ENCODE measurements at places on chromosomes 1 and 21.

DNA sequence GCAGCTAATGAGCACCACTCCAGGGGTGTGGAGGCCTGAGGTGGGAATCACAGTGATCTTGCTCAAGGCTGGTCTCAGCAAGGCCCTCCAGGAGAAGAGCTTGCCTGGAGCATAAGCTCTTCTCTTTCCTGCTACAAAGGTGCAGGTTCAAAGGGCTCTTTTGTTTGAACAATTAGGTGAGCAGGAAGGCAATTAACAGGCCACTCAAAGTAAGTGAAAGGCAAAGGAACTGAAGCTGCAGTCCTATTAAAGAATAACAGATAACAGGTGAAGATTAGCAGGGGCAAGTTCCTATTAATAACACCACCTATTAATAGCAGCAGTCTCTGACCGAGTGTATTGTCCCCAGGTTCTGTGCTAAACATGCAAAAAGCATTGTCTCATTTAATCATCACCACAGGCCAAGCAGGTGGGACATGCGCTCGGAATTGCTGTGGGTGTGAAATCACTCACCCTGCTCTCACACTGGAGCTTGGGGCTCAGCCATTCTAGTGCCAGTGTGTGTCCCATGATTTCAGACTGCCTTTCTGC is 113.8 kb downstream of the RHOU start:
- DNase-seq, result no peak

- peak; percentile 12 for DNase-seq
These were observed 684 bp downstream of the ZBTB8B start for GRCh38 chr1:32465578-32465933.

DNA sequence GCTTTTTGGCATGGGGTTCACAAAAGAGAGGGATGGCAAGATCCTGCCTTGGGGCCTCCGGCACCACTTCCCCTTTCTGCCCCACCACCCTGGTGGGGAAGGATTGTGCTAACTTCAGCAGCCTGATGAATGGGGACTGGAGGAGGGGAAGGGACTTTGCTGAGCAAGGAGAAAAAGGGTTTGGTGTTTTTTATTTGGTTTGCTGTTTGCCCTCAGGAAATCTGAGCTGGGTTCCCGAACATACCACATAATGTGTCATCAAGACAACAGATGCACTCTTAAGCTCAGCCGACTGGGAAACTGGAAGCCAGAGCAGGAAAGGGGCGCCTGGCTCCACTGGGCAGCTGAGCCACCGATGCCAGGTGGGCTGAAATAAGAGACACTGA is 19.8 kb downstream of the OLFML2B start:
- no peak for DNase-seq

GRCh38 chr1:171158096-171158495 is 27.0 kb upstream of the FMO2 start:
- no peak for DNase-seq

DNA sequence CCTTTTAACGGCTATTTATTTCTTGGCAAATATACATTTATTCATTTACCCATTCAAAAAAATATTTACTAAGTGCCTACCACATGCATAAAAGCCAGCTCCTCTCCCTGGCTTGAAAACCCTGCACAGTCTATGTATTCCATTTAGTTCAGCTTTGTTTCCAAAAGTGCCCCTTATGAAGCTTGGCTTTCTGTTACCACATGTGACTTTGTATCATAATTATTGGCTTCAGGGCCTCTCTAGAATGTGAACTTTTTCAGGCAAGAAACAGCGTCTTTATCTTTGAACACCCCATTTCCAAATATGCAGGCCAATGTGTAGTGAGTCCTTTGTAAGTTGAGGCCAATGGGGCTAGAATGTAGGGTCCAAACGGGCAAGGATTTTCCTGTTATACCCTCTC is 69.4 kb downstream of the CACHD1 start:
- DNase-seq, result no peak

GRCh38 chr21:24832961-24833360 is 774.3 kb downstream of the MRPL39 start:
- no peak for DNase-seq

DNA sequence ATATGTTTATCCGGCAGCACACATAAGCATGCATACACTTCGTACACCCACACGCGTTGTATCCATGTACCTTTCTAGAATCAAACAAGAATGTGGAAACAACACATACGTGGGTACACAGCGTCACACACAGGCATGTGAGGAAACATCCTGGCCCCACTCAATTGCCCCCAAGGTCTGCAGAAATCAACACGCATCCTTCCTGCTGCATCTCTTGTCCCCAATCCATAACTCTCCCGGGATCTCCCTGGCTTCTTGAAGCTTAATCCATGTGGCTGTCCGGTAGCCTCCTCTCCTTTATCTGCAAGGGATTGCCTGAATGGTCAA is 5.5 kb upstream of the TBX15 start:
- no peak for DNase-seq

DNA sequence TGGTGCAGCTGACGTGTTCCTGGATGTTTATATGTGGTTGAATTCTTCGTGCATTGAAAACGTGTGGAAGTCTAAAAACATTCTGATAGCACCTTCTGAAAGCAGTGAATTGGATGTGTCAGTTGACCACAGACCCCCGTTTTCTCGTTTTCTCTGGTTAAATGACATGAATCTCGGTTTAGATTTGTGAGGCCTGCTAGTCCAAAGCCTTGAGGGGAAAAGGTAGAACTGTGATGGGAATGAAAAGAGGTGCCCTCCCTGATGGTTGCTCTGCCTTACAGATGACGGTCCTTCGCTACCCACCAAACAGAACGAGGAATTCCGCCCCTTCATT is 8.9 kb downstream of the RER1 start:
- DNase-seq, result no peak

GRCh38 chr1:230572121-230573105 is 69.9 kb upstream of the COG2 start:
- DNase-seq, result no peak

DNA sequence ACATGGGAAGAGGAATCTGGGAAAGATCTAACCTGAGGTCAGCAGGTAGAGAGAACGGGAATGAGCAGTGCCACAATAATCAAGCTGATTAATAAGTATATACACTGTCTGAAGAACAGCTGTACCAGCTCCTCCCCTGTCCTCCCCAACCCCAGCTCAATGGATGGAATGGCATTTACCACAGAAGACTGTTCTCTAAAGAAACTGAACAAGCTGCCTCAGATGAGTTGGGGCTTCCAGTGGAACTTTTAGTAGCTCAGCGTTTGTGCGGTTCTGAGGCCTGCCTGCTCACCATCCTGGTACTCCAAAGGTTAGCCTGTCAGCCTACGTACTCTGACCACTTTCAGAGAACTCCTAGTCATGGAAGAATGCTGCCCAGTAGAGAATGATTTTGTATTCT is 101.9 kb upstream of the LBR start:
- DNase-seq, result no peak

- no peak for DNase-seq
These were observed 697 bp upstream of the C21orf91 start for GRCh38 chr21:17819877-17820229.

DNA sequence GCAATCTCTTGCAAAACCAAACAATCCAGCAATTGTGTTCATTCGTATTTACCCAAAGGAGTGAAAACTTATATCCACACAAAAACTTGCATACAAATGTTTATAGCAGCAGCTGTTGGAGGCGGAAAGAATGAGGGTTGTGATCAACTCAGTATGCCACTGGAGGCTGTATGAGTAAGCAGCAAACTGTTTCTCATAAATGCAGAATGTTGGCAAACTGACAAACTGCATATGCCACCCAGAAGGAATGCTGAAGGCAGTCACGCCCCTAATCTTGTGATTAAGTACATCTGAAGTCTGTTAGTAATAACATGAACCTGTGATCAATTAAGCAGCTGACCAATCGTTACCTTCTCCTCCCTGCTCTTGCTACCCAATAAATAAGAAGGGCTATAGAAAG is 60.5 kb upstream of the CR2 start:
- no peak for DNase-seq

DNA sequence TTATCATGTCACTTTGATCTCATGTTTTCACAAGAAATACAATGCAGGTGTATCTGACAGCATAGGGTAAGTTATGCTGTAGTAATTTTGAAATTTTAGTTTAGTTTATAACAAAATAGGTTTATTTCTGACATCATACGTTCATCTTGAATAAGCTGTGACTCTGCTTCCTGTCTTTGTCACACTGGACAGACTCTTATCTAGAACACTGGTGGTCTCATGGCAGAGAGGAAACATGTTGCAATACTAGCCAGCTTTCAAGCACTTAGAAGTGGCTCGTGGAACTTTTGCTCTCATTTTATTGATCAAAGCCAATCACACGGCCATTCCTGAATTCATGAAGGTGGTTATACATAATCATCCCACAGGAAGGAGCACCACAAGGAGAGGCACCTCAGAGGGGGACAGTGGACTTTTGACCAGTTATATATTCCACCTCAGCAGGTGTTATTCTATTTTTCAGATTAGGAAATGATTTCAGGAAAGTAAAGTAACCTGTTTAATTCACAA is 46.5 kb downstream of the CYP2J2 start:
- no peak for DNase-seq

GRCh38 chr1:101221945-101222429 is 14.8 kb upstream of the S1PR1 start:
- no peak for DNase-seq

DNA sequence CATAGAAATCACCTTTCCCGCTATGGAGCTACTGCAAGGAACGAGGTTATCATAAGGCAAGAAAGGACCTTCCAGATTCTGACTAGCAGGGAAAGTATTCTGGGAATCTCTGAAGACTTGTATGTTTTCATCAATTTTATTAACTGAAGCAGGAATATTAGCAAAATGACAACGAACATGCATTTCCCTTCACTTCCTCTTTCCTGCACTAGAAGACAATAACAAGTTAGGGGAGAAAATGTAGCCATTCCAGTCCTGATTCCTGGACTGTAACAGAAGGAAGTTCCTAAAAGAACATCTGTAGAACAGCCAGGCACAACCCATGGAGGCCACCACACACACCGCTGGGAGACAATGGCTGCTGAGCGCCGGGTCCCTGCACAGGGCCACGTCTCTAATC is 106.8 kb downstream of the RAVER2 start:
- DNase-seq, result no peak

DNA sequence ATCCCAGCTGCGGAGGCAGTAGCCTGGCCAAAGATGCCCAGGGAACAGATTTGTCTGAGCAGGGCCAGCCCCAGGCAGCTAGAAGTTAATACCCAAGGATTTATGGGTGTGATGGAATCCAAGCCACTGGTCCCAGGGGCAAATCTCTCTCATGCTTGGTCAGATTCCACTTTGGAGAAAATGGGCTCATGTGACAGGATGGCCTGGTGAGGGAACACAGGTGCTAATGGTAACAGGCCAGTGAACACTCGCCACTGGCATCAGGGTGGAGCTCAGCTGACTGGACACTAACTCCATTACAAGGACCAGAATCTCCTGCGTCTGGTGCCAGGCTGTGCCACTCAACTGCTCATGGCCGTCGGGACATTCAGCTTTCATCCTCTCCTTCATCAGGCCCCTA is 12.0 kb downstream of the MDM4 start:
- no peak for DNase-seq

DNA sequence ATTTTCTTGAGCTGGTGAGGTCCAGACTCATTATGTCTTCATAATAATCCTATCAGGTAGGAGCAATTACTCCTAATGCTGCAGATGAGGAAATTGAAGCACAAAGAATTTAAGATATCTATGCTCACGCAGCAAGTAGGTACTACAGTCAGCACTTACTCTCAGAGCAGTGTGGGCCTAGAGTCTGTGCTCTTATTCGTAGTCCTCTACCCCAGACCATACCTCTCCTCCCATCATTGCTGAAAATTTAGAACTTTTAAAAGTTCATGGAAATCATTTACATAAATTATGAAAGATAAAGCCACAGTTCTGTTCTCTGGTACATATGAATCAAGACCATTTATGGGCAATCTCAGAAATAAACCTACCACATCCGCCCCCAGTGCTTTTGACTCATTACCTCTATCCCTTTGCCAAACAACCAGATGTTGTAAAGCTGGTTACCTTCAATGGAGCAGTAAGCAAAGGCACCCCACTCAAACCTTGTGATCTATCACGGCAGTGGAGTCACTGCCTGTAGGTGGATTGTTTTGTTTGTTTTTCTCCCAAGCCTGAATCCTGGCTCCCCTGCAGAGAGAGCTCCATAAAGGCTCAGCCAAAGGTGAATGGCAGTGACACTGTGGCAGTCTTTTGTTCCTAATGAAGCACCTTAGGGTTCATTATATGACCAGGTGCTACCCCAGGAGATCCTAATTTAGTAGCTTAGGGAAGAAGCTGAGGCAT is 20.9 kb upstream of the MAN1A2 start:
- no peak for DNase-seq

GRCh38 chr1:217482356-217483102 is 148.4 kb downstream of the GPATCH2 start:
- no peak for DNase-seq

- DNase-seq, result no peak
These were observed 30.3 kb downstream of the INTS7 start for GRCh38 chr1:212004895-212005608.

GRCh38 chr1:26556111-26556510 is 26.6 kb downstream of the RPS6KA1 start:
- DNase-seq, result no peak

DNA sequence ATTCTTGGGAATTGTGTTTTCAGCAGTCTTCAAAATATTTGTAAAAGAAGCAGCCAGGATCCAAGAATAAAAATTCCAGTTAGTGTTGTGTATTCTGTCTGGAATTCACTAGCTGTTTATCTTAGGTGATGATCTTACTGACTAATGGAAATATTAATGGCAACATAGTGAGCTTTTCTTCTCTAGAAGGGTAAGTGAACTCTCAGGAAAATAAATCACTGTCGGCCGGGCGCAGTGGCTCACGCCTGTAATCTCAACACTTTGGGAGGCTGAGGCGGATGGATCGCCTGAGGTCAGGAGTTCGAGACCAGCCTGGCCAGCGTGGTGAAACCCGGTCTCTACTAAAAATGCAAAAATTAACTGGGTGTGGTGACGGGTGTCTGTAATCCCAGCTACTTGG is 87.4 kb upstream of the KIF1B start:
- no peak for DNase-seq

GRCh38 chr1:98468111-98468717 is 193.3 kb upstream of the SNX7 start:
- no peak for DNase-seq

DNA sequence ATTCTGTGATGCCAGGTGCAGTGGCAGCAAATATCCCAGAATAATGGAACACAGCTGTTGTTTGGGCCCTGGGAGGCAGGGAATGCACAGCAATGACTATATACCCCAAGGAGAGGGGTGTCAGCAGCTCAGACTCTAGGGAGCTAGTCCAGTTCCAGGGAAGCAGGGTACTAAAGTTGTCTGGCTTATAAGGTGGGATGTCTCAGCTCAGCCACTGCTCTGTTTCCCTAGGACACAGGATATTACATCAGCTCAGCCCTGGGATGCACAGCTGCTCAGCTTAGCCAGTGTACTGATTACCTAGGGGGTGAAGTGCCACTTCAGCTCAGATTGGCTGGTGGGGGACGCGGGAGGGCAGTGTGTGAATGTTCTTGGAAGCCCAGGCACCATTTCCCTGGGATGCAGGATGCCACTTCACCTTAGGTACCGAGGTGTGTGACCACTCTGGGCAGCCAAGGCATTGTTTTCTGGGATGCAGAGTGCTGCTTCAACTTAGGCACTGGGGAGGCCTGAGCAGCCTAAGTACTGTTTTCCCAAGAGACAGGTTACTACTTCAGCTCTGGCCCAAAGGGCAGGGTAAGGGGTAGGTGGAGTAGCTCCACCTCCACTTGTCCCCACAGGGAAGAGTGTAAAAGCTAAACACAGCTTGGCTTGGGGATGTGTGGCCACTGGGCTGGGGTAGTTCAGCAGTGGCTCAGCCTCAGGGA is 59.4 kb downstream of the DIPK1A start:
- DNase-seq, result no peak
